ENCODE measurements at places on chromosomes 3 and 15.

DNA sequence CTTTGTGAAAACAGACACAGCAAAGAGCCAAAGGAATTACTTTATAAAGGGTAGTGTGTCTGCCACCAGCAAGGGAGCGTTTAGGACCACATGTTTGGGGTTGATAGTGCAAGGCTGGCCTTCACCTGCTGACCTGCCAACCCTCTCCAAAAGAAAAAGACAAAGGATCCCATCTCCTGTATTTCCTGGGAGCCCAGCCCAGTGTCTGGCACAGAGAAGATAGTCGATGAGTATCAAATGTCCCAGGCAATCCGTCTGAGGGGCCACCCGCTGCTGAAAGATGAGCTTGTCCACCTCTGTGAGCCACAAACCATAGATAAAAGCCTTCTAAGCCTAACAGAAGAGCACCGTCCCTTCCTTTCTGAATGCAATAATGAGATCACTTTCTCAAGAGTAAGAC is 154.8 kb upstream of the CTNNB1 start:
- DNase-seq = no peak

DNA sequence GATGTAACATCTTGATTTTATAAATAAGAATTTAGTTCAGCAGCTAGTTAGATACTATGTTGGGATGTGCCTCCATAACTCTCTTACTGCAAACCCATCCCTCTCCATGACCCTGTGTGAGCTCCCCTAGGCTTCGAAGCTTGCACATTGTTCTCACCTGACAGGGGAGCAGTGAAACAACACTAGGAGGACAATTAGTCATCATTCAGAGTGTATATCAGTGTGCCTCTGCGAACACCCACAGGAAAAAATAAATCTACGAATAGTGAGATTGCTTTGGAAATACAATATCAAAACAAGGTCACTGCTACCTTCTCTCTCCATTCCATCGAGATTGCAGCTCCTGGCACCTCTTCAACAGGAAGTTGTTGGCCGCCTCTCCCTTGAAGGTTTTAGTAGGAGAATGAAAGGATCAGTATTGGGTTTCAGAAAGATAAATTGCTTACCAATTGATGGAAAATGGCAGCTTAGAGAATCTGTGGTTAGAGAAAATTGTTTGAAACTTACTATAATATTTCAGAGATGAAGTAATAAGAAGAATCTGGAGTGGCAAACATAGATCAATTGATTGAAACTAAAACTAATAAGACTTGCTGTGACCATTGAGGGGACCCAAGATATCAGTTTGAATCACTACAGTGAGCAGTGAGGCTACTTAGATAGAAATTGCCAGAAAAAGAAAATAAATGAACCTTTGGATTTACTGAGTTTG is 103.2 kb downstream of the CHL1 start:
- DNase-seq = no peak

DNA sequence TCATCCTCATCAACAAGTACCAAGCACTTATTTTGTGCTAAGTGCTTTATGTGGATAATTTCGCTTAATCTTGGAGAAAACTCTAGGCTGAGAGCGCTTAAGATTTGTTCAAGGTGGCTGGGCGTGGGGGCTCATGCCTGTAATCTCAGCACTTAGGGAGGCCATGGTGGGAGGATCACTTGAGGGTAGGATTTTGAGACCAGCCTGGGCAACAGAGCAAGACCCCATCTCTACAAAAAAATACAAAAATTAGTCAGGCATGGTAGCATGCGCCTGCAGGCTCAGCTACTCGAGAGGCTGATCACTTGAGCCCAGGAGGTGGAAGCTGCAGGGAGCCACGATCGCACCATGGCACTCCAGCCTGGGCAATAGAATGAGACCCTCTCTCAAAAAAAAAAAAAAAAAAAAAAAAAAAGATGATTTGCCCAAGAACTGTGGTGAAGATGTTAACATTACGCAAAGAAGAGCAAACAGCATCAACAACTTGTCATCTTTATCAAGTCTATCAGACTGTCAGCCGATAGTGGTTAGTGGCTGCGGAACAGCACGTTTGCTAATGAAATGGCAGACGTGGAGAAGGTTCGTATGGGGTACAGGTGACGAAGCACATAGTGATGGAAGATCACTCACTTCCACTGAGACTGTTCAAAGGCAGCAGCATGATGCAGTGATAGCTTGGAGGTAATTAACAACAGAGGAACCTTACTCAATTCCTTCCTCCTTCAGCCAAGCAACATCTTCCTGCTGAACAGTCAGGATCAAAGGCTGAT is 27.7 kb downstream of the NRROS start:
- DNase-seq = no peak

DNA sequence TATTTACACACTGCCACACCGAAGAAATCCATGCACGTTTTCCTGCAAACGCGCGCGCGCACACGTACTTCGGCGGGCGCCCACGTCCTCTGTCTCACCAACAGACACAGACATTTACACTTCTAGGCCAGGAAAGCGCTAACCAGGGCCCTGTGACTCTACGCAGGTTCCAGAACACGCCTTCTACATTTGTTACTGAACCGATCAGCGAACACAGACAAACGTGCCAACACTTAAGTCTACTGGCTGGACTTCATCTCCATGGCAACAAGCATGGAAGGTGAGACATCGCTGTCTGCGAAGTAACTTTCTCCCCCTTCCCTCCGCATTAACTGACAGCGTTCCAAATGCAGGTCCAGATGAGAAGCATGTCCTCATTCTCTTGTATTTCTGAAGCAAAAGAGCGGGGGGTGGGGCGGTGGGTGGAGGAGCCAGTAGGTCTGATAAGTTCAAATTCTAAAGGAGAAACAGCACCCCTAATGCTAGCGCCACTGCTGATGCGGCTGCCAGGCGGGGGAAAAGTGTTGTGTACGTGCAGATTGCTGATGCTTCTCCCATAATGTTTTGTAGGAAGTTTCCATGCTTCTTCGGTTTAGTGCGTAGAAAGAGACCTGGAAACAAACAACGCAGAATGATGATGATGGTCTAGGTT is at the start of gene CTXN2:
Gene CTXN2, plus strand, starts transcription at position 92 of the 652 bp plus-strand sequence. CDS start 9,636 bp downstream, outside the sequence.
- no peak for DNase-seq

- no peak for DNase-seq
Measured at GRCh38 chr3:187072102-187072501, 67.2 kb downstream of the RPL39L start.

- DNase-seq = no peak
Measured at GRCh38 chr3:83048556-83048955, 1287.1 kb upstream of the GBE1 start.

DNA sequence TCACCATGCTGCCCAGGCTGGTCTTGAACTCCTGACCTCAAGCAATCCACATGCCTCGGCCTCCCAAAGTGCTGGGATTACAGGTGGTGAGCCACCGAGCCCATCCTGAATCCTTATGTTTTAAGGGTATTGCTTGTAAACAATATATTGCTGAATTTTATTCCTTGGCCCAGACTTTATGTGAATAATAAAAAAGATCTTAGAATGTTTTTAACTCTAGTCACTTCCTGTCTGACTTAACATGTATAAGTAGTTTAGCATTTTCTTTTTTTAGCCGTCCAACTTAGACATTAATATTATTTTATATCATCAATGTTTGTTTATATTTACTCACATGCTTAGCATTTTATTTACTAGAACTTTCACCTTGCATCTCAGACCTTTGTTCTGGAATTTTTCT is 9.2 kb upstream of the EIF2B5 start:
- no peak for DNase-seq

- DNase-seq = no peak
Measured at GRCh38 chr15:68366314-68366713, 65.6 kb downstream of the ITGA11 start.

DNA sequence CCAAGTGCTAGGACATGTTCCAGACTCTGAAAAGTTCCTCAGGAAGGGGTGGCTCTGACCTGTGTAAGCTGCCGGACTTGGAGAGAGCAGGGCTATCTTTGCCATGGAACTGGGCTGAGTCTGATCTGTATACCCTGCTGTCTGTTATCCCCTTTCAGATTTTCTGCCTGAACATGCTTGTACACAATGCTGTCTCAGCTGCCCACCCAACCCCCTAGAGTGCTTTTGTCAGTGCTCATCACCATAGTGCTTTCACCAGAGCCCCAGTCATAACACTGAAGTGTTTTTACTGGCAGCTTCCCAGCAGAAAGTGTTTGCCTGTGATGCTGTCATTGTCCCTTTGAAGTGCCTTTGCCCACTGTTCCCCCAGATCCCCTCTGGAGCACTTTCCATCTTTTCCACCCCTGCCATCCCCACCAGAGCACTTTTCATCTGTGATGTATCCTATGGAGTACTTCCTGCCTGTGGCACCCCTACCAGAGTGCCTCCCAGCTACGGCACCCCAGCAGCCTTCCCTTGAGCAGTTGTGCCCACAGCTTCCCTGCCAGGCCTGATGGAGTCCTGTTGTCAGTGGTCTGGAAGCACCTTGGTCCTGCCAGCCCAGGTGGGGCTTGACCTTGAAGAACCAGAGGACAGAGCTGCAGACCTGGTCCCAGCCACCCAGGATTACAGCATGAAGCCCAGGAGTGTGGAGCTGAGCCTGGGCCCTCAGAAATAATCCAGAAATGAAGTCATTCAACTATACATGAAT is 397.7 kb downstream of the DIPK2A start:
- DNase-seq = no peak

DNA sequence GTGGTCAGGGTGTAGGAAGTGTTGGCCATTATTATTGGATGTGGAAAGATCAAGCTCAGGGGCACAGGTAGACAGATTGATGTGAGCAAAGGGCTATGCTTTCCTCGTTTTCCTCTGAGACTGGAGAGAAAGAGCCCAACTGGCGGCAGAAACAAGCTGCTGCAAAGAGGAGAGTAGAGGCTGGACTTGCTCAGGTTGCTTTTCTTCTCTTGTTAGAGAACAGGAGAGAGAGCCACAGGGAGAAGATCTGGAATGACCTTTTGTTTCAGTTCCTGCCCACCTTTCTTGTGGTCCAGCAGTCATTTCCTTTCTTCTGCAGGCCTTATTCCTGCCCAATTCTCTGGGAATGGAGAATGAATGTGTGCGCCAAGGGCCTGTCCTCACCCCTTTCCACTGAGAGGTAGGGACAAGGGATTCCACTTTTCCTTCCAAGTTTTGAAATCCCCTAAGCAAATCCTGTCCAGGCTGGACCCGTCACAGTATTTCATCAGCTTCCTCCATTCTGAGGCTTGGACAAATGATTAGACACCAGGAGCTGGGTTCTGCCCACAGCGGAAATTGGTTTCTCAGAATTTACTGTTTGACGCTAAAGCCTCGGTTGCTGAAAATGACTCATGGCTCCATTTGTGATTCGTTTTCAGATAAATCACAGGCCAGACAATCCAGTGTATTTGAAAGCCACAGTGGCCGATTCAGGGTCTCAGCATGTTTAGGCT is 16.1 kb downstream of the ZNF80 start:
- peak; percentile 82 for DNase-seq

- DNase-seq = no peak
Measured at GRCh38 chr3:58288011-58288728, 17.9 kb upstream of the RPP14 start.

- no peak for DNase-seq
Measured at GRCh38 chr3:61955483-61955882, 394.1 kb downstream of the PTPRG start.

DNA sequence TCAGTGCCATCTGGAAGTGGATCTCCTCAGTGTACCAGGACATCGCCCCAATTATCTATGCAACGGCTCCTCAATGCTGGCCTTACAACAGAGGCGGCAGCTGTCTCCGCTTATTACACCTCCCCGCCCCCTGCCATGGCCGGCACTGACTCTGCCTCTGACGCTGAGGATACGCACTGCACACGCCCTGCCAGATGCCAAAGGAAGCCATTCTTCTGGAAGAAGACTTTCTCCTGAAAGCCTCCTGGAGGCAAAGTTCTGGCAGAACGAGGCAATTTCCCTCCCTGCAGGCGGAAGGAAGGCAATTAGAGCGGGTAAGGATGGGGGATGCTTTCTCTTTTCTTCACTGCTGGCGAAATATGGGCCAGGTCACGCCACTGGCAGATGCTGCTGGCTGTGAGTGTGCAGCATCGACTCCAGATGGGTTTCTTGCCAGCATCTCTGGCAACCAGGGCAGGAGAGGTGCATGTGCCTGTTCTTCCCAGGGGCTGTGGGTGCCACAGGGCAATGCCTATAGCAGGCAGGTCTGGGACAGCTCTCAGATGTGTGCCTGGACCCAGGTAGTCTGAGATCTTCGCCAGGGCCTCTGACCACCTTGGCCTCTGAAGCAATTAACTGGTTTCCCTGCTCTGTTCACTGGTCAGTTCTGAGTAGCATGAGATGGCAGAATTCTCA is 62.2 kb upstream of the MRPS22 start:
- DNase-seq = no peak

DNA sequence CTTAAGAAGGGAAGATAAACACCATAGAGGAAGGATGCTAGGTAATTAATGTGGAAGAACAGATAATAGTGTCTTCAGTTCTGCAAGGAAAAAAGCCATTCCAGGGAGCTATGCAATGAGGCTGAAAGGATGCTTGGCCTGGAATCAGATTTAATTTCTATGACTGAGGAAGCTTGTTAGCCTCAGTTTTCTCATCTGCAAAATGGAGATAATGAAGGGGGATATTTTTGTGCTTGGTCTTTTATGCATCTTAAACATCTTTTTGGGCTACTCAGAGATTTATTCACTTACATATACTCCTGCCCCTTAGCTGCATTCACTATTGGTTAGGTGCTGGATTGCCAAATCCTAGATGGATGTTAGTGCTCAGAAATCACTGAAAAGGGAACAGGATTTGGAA is 16.7 kb downstream of the DNAJB11 start:
- no peak for DNase-seq

GRCh38 chr3:46900356-46900755 is 22.8 kb downstream of the PTH1R start:
- no peak for DNase-seq

GRCh38 chr3:118244761-118245160 is 789.9 kb downstream of the IGSF11 start:
- DNase-seq = no peak

- DNase-seq = no peak
Measured at GRCh38 chr15:43702701-43703424, 9.2 kb downstream of the CKMT1A start.

GRCh38 chr3:144127014-144127413 is 155.4 kb downstream of the DIPK2A start:
- DNase-seq = no peak

GRCh38 chr15:31442699-31443111 is 116.1 kb downstream of the KLF13 start:
- DNase-seq = no peak

- no peak for DNase-seq
Measured at GRCh38 chr15:29086001-29086400, 183.6 kb downstream of the NSMCE3 start.

DNA sequence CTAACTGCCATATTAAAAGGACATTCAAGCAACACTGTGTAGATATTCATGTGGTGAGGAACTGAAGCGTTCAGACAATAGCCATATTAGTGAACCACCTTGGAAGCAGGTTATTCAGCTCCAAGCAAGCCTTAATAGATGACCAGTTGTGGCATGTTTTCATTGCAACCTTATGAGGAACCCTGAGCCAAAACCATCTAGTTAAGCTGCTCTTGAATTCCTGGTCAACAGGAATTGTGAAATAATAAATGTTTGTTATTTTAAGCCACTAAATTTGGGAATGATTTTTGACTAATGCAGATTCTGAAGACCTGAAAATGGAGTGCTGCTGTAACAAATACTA is 73.0 kb downstream of the SPRED1 start:
- no peak for DNase-seq

- no peak for DNase-seq
Measured at GRCh38 chr15:38602910-38603670, 38.5 kb upstream of the RASGRP1 start.

GRCh38 chr3:42314411-42314810 is 48.4 kb upstream of the CCK start:
- DNase-seq = no peak
